ENCODE measurements at places on chromosomes 2 and 18.

DNA sequence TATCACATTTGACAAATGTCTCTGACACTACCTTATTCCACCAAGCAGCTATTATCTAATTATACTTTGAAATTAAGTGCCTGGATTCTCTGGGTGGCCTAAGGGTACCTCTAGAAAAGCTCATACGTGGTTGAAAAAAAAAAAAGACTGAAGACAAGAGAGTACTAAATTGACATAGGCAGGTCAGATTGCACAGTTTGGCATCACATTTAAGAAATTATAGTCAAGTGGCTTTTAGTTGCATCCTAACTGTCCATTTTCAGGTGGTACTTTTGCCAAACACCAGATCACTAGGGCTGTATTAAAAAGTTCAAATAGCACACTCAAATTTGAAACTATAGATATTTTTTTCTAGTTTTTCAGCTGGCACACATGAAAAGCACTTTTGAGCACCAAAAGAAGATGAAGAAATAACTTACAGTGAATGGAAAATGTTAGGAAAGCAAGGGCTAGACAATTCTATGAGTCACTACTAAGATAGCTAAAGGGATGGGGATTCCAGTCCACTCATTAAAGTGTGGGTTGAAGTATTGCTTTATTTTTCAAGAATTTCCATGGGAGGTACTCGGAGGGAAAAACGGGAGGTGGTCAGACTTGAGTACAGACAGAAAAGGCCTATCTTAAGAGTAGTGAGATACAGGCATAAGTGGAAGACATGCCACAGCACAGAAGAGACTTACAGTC, 106.5 kb upstream of the COL5A2 start:
- peak; percentile 9 for DNase-seq

GRCh38 chr2:101341421-101341820, 32.9 kb upstream of the RNF149 start:
- DNase-seq, result peak; percentile 73

DNA sequence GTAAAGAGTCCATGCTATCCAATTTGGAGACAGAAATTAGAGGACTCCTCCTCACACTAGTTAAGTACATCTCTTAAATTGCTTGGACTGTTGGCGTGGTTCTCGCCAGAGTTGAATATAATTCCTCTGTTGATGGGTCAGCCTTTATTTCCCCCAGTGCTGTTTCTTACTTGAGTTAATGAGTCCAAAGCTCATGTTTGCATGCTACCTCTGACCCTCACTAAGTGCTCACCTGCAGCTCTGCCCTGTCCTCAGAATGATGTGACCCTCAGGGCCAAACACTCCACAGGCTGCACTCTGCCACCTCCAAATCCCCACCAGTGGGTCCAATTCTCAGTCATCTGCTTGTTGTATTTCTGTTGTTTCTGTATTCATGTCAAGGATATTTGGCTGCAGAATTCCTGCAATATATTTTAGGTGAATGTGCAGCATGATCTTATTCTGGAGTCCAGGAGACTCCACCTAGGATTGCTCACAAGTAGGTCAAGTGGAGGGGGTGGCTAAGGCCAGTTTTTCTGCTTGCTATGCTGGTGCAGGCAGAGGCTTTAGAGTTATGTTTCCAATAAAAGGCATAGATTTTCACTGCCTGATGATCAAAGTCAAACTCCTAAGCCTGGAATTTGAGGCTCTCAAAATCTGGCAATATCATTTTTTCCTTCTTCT, 37.8 kb downstream of the RDH14 start:
- DNase-seq, result no peak

DNA sequence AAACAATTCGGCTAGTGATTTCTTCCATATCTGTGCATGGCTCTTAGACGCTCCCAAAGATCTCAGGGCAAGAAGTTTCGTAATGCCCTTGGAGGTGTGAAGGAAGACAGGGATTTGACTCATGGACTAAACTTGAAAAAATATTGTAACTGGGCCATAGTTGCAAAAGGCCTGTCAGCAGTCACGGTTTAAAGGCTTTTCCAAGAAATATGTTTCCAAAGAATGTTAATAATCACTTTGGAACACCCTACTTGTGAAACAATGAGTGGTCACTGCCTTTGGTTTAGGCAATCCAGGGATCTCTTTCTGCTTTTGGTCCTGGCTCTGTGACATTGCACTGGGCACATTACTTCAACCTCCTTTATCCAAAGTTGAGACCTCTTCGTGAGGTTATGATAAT, 102.5 kb upstream of the RASGRP3 start:
- DNase-seq, result no peak

GRCh38 chr2:239807568-239807967, 217.6 kb downstream of the NDUFA10 start:
- DNase-seq, result no peak

- no peak for DNase-seq
Observed at GRCh38 chr2:127348426-127349000, 39.3 kb downstream of the MAP3K2 start.

DNA sequence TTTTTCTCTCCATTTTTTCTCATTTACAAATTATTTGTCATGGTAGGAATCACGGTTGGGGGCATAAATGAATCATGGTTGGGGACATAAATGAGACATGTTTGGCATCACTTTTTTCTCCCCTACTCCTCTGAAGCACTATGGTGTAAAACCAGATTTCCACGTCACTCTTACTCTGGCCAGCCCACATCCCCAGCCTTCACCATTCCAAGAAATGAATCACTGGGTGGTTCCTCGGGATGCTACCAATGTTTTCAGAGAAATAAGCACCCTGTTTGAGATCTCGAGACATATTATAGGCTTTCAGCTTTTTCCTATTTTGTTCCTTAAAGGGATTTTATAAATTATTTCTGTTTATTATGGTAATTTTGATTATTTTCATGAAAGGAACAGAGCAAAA, 155.0 kb upstream of the SLC8A1 start:
- no peak for DNase-seq

DNA sequence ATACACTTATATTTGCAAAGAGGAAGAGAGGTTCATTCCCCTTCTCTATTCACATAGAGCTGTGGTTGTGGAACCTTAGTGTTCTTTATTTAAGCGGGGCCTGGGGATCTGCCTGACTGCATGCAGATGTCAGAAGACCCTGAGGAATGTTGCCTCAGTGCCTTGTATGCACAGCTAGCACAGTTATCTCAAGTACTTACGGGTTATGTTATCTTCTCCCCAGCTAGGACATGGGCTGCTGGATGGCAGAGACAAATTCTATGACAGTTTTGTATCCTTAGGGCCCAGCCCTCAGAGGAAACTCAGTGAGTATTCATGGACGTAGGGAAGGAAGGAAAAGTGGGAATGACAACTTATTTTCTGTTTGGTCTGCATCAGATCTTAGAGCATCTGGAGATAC, 37.7 kb upstream of the RTN4 start:
- DNase-seq, result no peak

DNA sequence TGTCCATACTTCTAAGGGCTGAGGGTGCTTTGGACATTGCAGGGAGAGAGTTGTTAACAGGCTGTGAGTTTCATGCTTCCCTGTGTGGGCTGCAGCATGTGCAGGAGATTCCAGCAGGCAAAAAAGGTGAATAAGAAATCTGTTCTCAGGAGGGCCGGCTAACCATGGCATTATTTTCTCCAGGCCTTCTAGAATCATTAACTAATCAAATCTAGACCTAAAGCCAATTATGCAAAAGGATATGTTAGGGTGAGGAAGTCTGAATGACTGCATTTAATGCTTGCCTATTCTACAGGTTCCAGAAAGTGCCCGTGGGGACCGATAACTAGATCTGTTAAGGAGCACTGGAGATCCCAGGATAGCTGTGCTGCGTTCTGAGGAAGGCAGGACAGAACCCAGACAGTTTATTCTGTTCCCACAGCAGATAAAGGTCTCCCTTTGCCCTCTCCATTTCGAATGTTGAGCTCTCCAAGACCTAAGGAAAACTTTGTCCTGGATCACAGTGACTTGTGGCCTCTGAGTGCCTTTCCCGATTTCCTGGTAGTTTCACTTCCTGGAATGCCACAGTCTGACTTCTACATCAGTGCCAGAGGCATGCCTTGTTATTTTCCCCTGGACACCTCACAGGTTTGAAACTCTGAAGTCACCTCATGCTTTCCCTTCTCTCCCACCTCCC, 50.0 kb upstream of the ZFP36L2 start:
- no peak for DNase-seq

- DNase-seq, result no peak
Observed at GRCh38 chr2:206561962-206562361, 80.3 kb upstream of the FAM237A start.

- no peak for DNase-seq
Observed at GRCh38 chr2:179096090-179096489, 46.2 kb upstream of the CCDC141 start.

DNA sequence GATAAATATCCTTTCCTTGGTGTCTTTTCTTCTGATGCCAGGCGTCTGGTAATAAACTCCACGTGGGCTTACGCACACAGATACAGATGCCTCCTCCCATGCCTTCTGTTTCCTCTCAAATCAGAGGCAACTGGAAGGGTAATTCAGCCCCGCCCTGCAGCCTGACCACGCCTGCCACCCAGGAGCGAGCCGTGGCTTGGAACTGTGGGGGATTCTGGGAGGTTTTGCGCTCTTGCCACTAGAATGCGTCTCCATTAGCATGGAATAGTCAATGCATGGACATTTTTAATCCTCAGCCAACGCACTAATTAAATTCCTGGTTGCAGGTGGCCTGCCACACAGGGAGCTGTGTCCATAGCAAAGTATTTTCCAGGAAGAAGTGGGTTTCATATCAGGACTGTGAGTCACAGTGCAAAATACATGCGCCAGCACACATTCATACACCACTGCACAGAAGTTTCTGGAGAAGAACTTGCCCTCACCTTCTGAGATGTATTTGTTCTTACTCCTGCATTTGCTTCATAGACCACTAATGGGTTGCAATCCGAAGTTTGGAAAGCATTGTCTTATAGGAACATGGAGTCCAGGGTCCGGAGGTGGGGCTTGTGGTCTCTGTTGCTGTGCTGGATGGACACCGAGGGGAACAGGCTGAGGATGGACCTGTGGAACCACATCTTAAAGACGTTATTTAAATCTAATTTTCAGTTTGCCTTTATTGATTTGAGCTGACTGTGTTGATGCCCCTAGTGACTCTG, 151.4 kb downstream of the LDLRAD4 start:
- no peak for DNase-seq

- no peak for DNase-seq
Observed at GRCh38 chr2:151716721-151717120, 17.6 kb downstream of the NEB start.

DNA sequence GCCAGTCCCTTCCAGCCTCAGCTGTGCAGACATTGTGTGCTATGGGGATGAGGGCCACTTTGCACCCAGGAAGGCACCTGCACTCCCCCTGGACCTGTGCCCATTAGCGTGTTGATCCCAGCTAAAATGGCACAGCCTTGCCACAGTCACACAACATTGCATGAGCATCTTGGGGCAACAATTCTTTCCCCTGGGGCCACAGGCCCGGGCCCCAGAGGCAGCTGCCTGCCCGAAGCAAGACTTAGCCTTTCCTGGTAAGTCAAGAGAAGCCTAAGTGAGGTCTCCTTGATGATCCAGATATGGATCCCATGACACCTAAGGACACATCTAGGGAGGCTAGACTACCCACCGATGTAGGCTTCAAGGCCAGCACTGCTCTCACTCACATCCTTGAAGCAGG, 202.1 kb downstream of the BCL11A start:
- no peak for DNase-seq

- no peak for DNase-seq
Observed at GRCh38 chr2:164784376-164784775, 57.2 kb downstream of the COBLL1 start.

DNA sequence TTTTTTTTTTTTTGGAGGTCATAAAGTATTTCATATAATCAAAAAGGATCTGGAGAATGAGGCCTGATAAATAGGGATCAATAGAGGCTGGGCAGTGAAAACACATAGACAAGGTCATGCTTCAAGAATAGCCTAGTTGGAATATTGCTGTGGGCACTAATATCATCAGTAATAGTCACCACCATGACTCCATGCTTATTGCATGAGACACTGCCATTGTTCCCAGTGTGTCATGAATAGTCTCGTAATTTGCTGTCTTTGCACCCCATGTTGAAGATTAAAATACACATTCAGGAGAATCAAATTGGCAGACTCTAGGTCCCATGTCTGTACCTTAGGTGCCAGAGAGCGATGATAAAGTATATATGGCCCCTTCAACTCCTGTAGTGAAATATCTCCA, 10.3 kb downstream of the ASXL3 start:
- no peak for DNase-seq

DNA sequence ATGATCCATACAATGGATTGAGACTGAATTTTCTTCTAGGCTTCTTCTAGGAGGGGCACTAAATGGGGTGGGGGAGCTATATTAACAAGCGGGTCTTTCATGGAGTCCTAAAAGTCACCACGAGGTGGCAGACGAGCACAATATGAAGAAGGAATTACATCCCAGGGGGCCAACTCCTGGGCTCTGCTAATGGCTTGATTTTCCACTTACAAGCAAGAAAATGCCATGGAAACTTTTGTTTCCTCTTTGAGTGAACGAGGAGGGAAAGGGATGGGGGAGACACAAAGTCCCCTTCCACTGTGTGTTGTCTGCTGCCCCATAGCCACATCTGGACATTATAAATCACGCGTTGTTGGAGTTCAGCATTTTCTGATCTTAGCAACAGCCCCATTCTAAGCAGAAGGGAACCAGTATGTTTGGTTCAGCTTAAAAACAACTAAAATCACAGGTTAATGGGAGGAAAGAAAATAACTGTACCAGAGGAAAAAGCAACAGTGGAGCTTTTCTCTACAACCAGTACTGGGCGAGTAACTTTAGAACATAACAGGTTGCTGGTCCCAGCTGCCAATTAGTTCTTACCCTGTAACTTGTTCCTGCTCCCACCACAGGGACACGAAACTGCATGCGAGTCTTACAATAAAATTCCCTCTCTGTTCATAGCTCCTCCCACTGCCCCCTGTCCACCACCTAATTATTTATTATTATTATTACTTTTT, 285.0 kb upstream of the PARD3B start:
- peak; percentile 78 for DNase-seq

DNA sequence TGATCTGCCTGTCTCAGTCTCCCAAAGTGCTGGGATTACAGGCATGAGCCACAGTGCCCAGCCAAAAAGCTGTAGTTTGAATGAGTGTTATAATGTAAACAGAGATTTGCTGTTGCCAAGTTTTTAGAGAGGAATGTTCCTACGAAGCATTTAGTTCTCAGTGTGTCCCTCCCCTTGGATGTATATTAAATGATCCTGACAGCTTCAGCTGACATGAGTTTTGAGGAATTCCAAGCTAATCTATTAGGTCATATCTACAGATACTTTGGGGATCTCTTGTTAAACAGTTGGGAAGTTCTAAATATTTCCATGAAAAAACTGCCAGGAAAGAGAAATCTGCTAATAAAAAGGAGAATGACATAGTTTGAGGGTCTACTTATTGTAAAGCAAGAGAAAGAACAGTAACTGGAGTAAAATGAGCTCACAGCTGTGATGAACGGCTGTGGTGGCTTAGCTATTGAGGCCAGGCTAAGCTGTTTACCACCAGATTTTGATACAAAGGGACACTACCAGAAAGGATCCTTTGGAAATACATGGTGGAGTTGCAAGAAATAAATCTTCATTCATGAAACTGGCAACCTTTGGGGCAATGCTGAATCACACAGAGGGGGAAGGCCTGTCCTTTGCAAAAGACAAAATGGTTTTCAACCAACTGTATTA, 2.6 kb upstream of the STON1 start:
- no peak for DNase-seq

Measured in ELF-1 (cell line).